ENCODE measurements at places on chromosomes 4 and X. TPM values are rescaled to one million over a fixed set of nuclear protein-coding genes. Genes with fewer than 3 reads are reported as not detected.
A peak's percentile ranks its signal among the peaks of the same experiment; 100 is the strongest.

The AFM gene
- total RNA-seq: not detected

The EMD gene
- 139 TPM for total RNA-seq

The CT83 gene
- 0.73 TPM for total RNA-seq

The PRRG3 gene
- 7.0 TPM for total RNA-seq

The SSX4 gene
- 1.6 TPM for total RNA-seq

The MORF4L2 gene
- 532 TPM for total RNA-seq

The GPR119 gene
- total RNA-seq: not detected

The MEPE gene
- total RNA-seq: 0.82 TPM

The ALAS2 gene
- total RNA-seq: 0.32 TPM

DNA sequence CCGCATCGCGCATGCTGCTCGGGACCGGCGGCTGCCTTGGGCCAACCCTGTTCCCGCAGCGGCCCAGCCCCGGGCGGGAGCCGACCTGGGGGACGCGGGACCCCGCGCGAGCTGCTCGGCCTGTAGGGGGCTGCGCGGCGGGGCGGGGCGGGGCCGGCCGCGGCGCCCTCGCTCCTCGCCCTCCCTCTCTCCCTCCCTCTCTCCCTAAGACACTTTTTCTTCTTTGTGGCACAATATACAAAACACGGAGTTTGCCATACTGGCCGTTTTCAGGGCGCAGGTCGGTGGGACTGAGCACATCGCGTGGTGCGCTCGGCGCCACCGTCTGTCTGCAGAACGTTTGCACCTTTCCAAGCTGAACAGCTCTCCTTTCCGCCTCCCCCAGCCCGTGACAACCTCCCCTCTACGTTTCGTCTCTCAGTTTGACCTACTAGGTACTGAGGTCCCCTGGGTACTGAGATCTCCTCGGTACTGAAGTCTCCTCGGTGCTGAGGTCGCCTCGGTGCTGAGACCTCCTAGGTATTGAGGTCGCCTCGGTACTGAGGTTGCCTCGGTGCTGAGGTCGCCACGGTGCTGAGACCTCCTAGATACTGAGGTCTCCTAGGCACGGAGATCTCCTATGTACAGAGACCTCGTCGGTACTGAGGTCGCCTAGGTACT, 261.1 kb upstream of the PLCXD1 start:
- peak; percentile 51 for DNase-seq

GRCh38 chrX:100731441-100732281, at the start of gene SYTL4:
SYTL4 (minus strand) TSS chrX:100732121; CDS start chrX:100702037, 30,084 bp downstream.
- peak; percentile 70 for DNase-seq

- no peak for DNase-seq
Observed at GRCh38 chr4:135316266-135316779, 1114.7 kb upstream of the PABPC4L start.

- DNase-seq: no peak
Observed at GRCh38 chr4:169617306-169617705, 3.1 kb upstream of the CLCN3 start.

- DNase-seq: no peak
Observed at GRCh38 chrX:13994104-13994503, 35.6 kb downstream of the GEMIN8 start.

DNA sequence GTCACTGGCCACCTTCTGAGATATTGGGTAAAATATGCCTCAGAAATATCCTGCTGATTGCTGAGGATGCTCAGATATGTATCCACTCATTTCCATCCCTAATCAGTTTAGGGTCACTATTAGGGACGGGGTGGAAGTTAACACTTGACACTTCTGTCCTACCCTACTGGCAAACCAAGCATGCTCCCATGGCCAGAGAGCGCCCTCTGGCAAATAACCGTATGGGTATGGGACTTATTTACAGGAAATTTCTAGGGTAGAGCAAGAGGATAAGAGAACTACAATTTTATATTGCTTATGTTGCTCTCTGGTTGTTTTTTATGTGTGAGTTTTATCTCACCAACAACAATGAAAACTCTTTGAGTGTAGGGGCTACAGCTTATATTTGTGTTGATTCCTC, 86.8 kb upstream of the TSPAN7 start:
- DNase-seq: peak; percentile 55

DNA sequence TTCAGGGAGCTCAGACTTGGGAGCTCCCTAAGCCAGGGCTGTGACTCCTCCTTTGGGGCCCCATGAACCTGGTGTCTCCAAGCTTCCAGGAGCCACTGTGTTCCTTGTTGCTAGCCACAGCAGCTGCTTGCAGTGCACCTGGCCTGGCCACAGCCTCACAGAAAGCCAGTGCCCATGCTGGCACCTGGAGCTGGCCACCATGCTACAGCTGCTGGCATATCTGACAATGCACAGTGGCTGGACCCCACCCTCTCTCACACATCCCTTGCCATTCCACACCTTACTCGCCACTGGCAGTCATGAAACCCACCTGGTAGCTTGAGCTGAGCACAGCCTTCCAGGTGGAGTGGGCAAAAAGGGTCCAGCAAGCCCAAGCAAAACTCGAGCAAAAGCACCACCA, 441.7 kb downstream of the ARAP2 start:
- DNase-seq: no peak

- DNase-seq: no peak
Observed at GRCh38 chrX:68083510-68083909, 349.8 kb downstream of the OPHN1 start.

DNA sequence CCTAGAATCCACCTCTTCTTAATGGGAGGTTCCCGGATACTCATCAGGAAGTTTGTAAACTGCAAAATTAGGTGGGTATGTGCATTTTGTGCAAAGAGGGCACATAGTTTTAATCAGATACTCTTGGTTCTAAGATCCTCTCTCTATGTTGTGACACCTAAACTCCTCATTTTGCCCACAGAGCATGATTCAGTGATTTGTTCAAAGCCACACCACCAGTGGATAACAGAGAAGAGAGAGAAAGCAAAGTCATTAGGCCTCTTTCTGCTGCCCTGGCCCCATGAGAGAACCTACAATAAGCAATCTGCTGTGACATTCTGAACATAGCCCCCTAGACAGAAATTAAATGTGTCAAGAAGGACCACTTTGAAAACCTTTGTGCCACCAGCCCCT, 72.3 kb upstream of the STIM2 start:
- DNase-seq: no peak

- DNase-seq: peak; percentile 71
Observed at GRCh38 chr4:183798301-183799253, 106.5 kb upstream of the STOX2 start.

DNA sequence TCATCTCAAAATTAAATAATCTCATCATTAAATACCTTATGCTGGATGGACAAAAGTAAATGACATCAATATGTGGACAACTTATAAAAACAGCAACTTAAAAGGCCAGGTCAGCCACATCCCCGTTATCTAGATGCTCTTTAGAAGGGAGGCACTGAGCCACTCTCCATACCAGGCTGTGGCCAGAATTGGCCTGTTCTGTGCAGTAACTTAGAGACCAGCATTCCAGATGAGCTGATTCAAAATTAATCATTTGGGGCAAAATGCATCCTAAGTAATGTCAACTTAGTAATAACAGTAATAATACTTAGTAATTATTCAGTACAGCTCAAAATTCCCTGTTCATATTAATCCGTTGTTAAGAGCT, 373.6 kb downstream of the FBXW7 start:
- no peak for DNase-seq

DNA sequence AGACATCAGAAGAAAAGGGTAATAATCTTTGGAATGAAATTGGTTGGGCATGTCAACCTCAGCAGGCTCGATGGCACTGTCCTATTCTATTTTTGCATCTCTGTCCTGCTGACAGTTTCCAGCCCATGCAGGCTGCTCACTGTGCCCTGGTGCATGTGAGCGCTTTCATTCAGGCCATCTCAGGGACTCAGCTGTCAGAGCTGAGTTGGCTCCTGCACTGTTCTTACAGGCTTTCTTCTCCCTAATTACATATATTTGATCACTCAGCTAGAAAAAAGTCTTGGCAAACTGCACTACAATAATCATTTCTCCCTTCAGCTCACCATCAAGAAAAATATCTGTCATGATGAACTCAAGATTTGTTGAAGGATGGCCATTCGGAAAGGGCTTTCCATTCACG, 84.7 kb downstream of the RASL11B start:
- no peak for DNase-seq

DNA sequence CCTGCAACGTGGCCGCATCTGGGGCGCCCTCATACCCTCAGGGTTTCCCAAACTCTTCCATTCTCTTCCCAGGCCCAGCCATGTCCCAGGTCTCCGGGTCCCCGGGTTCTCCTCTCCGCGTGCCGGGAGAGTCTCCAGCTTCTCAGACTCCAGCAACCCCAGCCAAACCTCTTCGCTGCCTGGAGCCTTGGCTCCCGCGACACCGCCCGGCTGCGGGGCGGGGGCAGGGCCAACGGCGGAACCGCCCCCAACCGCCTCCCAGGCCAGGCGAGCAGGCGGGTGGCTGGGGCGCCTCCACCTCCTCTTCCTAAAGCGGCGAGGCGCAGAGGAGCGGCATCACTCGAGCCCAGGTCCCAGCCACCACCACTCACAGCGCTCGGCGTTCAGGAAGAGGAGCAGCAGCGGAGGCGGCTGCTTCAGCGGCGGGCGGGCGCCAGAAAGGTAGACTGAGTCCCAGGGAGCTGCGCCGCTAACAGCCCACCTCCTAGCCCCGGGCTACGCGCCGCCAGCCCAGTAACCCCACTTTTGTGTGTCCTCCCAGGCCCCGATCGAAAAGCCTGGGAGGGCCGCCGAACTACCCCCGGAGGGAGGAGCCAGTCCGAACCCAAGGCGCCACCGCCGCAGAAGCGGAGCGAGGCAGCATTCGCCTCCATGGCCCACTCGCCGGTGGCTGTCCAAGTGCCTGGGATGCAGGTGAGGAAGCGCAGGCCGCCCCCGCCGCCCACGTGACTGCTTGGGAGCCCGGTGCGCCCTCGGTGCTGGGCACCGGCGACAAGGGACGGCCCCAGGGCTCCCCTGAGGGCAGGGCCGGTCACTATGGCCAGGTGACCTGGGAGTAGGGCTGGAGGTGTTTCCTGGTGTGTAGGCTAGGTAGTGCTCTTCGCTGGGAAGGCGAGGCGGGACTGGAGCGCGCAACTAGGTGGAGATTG, at the start of gene STK26:
Gene STK26, plus strand, starts transcription at position 336 of the 929 bp plus-strand sequence. Its CDS starts 316 bp downstream, at position 652.
- peak; percentile 90 for DNase-seq

GRCh38 chrX:28120072-28120471, 138.8 kb upstream of the DCAF8L1 start:
- DNase-seq: no peak

Measured in endodermal cell (in vitro differentiated cells).